ENCODE measurements at places on chromosomes 1 and 21.

GRCh38 chr1:63593886-63594605, 835 bp downstream of the PGM1 start:
- no peak for DNase-seq

- DNase-seq: no peak
Measured at GRCh38 chr1:184482136-184482535, 95.3 kb downstream of the C1orf21 start.

- no peak for DNase-seq
Measured at GRCh38 chr1:17023102-17023501, 11.4 kb upstream of the ATP13A2 start.

DNA sequence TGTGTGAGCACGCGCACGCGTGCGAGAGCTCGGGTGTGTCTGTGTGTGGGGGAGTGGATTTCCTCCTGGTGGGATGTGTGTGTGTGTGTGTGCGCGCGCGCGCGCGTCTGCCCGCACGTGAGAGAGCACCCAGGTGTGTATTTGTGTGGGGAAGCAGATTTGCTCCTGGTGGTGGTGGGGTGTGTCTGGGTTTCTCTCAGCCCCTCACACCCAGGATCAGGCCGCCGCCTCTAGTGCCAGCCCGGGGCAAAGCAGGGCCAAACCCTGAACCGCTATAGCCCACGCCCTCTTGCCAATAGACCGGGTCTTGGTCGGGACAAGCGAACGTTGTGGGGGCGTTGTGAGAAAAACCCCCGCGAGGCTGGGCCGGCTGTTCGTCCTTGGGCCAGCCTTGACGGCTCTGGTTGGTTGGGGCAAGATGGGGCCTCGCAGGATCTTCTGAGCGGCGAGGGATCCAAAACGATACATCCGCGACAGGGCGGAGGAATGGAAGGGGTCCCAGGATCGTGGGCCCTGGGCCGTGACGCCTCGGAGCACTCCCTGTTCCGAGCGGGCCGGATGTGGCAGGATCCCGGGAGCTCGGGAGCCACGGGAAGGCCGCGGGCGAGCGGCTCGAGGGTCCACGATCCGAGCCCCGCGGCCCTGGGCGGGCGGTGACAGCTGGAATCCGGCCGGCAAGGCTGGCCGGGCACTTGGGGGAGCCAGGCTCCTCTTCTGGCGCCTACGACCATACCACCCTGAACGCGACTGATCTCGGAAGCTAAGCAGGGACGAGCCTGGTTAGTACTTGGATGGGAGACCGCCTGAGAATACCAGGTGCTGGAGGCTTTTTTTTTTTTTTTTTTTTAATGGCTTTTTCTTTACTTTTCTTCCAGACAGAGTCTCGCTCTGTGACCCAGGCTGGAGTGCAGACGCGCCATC, 68.2 kb downstream of the RNF187 start:
- no peak for DNase-seq

- DNase-seq: no peak
Measured at GRCh38 chr1:225559326-225559725, 93.6 kb downstream of the ENAH start.

GRCh38 chr21:10430005-10430404, 91.4 kb upstream of the TPTE start:
- DNase-seq: no peak

DNA sequence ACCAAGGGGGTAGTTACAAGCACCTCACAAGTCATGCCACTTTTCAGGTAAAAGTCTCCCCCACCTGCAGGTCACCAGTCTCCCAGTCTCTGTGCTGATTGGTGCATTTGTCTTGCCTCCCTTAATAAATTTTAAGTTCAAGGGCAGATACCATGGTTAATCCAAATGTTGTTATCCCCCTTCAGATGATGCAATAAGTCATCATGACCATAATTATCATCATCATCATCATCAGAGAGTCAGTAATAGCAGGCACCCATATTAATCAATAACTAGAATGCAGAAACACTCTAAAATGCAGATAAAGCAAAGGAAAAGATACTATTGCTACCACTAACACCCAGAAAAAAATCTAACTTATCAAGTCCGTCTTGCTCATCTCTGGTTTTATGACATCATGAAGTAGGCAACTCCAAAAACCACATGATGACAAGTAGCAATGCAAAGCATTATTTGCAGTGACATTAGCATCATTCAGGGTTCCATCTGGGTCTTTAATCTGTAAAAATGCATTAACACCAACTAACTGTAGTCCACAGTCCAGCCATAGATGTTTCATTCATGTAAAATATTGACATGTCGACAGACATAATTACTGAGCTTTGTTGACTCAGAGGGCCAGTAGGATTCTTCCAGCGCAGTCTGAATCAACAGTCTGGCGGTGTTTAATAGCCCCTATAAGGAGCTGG, 492.0 kb upstream of the RUNX1 start:
- no peak for DNase-seq

GRCh38 chr1:181676269-181676668, 193.0 kb downstream of the CACNA1E start:
- DNase-seq: no peak

DNA sequence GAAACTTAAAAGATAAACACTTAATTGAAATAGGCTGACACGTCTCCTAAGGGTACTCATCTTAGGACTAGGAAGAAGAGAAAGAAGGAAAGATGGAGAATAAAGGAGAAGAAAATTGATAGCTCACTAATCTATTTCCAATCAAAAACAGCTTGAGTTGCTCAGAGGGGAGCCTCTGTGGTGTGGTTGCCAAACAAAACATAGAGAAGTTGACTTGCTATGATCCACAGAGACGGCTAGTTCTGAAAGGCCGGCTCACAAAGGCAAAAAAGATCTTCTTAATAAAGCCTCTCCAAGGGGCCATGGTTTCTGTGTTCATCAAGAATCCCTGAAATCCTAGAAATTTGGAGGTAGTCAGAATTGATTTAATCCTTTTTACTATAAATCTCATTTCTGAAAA, 644.1 kb downstream of the LMO4 start:
- DNase-seq: no peak

Measured in HFF-Myc (cell line).